ENCODE measurements at places on chromosomes 1 and 21.

DNA sequence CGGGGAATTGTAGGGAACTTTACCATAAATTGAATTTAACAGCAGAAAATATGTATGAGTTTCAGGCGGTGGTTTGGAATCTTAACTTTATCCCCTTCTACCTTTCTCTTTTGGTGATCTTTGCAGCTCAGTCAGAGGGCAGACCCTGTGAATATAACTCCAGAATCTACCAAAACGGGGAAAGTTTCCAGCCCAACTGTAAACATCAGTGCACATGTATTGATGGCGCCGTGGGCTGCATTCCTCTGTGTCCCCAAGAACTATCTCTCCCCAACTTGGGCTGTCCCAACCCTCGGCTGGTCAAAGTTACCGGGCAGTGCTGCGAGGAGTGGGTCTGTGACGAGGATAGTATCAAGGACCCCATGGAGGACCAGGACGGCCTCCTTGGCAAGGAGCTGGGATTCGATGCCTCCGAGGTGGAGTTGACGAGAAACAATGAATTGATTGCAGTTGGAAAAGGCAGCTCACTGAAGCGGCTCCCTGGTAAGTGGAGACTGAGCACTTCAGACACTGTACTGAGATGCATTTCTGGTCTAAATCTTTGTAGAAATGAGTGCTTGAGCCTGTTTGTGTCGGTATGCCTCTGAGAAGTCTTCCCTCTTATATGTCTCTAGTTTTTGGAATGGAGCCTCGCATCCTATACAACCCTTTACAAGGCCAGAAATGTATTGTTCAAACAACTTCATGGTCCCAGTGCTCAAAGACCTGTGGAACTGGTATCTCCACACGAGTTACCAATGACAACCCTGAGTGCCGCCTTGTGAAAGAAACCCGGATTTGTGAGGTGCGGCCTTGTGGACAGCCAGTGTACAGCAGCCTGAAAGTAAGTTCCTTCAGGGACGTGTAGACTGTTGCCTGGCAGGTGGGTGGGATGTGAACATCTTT, 1.5 kb downstream of the CCN1 start:
- DNase-seq = peak; percentile 62

DNA sequence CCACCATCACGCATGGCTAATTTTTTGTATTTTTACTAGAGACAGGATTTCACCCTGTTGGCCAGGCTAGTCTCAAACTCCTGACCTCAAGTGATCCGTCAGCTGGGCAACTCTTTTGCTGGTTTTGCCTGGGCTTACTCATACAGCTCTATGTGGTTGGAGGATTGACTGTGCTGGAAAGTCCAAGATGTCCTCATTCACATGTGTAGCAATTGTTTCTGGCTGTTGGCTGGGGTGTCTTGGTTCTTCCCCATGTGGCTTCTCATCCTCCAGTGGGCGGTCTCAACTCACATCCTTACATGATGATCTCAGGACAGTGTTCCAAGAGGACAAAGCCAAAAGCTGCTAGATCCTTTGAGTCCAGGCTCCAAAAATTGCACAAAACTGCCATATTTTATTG, 53.3 kb downstream of the TEX35 start:
- DNase-seq = no peak

GRCh38 chr1:189619682-189620332, 857.9 kb downstream of the BRINP3 start:
- DNase-seq = peak; percentile 79

- DNase-seq = no peak
Observed at GRCh38 chr1:156513185-156513584, 12.6 kb upstream of the MEF2D start.

- DNase-seq = no peak
Observed at GRCh38 chr21:43984905-43985689, 27.0 kb upstream of the TRAPPC10 start.

DNA sequence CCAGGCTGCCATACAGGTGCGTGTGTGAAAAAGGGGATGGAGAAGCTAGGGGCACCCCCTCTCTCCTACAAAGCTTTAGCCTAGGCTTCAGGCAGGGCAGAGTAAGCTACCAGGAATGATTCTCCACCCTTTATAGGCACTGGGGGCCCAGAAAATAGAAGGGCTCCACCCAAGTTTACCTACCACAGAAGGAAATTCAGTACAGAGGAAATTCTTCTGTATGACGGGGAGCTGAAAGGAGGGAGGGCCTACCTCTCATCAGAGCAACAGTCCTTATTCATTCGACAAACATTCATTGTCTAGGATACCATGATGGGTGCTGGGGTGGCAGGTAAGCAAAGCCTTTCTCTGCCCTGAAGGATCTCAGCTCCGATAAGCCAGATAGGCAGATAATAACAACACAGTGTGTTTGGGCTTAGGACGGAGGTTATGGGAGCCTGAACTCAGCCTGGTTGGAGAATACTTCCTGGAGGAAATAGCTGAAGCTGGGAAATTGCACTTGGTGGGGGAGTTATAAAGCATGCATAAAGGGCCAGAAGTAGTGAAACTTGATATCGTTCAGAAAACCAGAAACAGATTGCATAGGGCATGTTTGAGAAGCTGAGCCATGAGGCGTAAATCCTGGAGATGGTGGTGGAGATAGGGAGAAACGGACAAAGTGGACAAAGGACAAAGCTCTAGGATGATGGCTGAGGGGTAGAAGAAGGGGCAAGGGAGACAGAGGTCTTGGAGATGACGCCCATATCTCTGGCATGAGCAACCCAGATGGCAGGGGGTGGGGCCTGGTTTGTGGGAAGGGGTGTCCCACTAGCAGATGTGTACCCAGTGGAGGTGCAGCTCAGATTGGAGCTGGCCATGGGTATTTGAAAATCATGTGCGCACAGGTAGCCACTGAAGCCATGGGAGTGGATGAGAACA, 5.3 kb upstream of the P3R3URF start:
- DNase-seq = peak; percentile 25

- DNase-seq = no peak
Observed at GRCh38 chr1:54845772-54846171, 41.2 kb downstream of the DHCR24 start.

- DNase-seq = no peak
Observed at GRCh38 chr1:12478612-12478985, 139.4 kb downstream of the DHRS3 start.

DNA sequence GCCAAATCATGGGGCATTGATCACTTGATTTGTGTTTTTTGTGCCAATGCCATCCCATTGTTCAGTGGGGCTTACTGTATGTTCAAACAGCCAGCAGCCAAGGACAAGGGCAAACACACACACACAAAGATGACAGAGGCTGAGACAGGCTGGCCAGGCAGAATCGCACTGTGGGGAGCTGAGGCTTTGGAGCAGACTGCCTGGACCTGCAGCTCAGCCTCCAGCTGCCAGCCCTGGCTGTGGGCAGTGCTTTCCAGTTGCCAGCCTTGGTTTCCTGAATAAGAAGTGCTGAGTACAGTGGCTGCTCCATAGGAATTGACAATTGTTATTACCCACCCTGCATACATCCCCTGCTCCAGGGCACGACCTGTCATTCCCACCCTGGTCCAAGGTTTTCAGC, 16.9 kb upstream of the PCP4 start:
- DNase-seq = no peak

- no peak for DNase-seq
Observed at GRCh38 chr1:179707406-179707805, 35.7 kb upstream of the FAM163A start.

DNA sequence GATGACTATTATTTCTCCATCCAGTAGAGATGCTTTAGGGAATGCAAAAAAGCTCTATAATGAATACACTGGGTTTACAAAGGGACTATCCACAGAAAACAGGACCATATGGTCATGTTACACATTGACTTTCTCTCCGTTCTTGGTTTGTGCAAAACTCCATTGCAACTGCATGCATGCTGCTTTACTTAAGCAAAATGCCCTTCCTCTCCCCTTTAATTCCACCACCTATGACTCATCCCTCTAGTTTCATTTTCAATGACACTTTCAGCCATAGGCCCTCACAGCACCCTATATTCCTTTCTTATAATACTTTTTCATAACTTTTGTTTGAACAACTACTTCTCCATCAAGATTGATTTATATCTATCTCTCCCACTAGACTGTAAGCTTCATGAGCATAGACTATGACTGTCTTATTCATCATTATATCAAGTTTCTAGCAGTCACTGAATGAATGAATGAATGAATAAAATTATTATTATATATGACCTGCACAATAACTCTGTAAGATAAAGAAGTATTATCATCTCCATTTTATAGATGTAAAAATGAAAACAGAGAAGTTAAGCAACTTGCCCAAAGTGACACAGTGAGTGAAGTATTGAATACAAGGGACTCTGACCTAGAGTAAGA, 248.9 kb downstream of the PLPP3 start:
- DNase-seq = peak; percentile 16

GRCh38 chr1:172142324-172142723, 278.2 kb upstream of the C1orf105 start:
- no peak for DNase-seq

DNA sequence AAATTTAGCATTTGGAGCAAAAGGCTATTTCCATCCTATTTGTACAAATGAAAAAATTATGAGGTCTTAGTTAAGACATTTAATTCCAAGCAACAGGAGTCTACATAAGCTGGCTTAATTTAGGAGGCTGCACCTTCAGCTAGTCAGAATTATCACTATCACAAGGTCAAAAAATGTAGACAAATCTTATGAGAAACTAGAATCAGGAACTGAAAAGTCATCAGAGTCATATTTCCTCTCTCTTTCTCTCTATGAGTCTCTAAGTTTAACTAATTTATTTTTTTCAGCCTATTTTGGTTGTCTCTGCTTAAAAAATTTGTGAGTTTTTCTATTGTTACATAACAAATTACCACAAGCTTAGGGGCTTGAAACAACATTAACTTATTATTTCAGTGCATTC, 807.1 kb upstream of the PRMT6 start:
- DNase-seq = no peak

GRCh38 chr1:5939271-5940170, 52.7 kb downstream of the NPHP4 start:
- no peak for DNase-seq

DNA sequence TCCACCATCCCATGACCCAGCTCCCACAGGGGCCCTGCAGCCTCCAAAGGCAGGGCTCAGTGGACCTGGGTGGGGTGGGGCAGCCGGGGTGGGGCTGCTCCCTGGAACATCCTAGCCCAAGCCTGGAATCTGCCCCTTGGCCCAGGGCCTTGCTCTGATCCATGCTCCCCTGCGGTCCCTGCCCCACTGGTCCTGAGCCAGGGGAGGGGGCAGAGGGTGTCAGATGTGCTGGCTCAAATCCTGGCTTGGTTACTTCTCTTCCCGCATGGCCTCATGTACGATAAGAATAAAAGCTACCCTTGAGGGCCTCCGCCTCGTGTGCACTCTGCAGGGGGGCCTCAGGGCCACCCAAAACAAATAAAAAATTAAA, 819 bp downstream of the SLC25A34 start:
- DNase-seq = no peak

DNA sequence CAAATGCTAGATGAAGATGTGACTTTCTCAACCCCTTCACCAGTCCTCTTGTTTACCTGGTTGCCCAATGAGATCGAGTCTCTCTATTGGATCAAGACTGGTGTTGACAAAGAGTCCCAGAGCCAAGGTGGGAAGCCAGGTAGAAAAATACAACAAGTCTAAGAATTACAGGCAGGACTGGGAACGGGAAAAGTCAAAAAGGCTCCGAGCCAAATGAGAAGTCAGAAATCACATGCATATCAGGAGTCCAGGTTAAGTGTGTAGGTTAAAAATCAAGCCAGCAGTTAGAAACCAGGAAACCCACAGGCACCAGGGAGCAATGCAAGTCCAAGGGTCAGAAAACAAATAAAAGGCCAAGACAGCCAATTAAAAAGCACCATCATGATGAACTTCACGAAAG, 27.4 kb upstream of the DUSP23 start:
- DNase-seq = no peak

- DNase-seq = no peak
Observed at GRCh38 chr1:72724951-72725861, 442.9 kb upstream of the NEGR1 start.
